Activated naive CD4-positive, alpha-beta T cell (primary cell): ENCODE measurements at places on chromosomes 1 and 21.

- DNase-seq = no peak
These were observed 171.3 kb upstream of the AJAP1 start for GRCh38 chr1:4483021-4483625.

DNA sequence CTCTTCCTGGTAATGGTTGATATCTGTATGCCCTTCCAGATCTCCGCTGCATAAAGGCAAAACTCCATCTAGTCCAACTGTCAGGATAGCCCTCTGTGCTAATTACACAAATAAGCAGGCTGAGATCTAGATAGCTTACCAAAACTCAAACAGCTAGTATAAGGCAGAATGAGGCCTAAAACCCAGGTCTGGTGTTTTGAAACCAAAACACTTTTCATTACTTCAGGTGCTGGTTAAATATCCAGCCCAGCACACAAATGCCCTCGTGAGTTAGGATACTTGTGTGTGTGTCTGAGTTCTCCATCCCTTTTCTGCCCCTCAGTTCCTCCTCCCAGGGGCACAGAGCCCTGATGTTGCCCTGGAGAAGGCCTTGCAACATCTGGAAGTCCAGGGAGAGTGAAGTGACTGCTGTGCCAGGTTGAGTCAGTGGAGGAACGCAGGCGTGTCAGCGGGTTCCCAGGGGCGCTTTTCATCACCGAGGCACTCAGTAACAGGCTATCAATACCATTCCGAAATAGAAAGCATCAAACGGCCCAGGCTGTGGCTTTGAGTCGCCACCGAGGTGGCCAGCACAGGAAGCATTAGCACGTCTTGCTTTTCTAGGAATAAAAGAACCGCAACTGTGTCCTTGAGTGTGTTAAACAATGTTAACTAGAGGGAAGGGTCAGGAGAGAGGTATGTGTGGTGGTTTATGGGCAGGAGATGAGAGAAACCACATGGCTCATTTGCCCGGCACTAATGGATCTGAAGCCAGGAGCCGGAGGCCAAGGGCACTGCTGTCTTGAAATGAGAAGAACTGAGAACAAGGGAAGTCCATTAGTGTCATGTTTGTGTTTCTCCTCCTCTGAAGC lies 90.7 kb upstream of the WLS start:
- DNase-seq = no peak

GRCh38 chr1:20732071-20732587 lies 374 bp downstream of the SH2D5 start:
- no peak for DNase-seq

GRCh38 chr1:97869441-97869840 lies 51.4 kb downstream of the DPYD start:
- DNase-seq = no peak

GRCh38 chr21:16070207-16070651 lies 340.4 kb downstream of the USP25 start:
- DNase-seq = no peak

GRCh38 chr1:181910905-181911304 lies 150.6 kb downstream of the ZNF648 start:
- DNase-seq = no peak

DNA sequence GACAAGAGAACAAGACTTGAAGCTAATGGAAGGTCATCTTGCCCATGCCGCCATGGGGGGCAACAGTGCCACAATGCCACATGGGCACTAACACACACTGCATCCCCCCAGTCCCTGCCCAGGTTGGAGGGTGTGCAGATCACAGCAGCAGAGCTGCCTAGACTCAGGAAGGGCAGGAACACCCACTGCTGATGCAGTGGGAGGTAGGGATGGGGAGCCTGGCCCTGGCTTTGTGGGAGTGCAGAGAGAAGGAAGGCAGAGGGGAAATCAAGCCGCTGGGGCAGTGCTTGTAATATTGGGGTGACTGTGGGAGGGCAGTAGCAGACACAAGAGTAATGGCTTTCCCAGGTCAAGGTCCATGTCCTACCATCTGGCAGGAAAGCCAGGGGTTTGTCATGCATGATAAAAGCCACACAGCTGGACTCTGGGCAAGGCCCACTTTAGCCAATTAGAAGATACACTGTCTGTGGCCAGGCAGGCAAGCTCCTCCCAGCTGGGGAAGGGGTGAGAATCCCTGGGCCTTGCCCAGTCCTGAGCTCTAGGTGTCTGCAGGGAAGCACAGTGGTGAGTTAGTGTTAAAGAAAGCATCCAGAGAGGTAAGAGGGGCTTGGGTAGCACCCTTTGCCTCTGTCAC lies 25.4 kb upstream of the MEF2D start:
- DNase-seq = no peak

GRCh38 chr1:63148825-63149645 lies 173.3 kb upstream of the FOXD3 start:
- no peak for DNase-seq

DNA sequence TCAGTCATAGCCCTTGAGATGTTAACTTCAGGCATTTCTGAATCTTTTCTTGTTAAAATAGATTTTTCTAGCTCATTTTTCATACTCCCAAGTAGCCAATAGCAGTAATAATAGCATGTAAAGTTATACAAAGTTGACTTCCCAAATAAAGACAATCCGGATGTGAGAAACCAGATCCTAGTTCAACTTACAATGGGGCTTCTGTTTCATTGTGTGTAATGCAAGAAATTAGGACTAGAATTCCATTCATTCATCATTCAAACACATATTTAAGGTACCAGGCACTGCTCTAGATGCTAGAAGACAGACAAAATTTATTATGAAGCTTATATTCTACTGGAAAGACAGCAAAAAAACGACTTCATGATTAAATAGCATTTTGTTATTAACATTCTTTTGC lies 240.3 kb downstream of the OLFM3 start:
- no peak for DNase-seq

GRCh38 chr1:34796990-34797389 lies 4.2 kb downstream of the GJA4 start:
- no peak for DNase-seq

DNA sequence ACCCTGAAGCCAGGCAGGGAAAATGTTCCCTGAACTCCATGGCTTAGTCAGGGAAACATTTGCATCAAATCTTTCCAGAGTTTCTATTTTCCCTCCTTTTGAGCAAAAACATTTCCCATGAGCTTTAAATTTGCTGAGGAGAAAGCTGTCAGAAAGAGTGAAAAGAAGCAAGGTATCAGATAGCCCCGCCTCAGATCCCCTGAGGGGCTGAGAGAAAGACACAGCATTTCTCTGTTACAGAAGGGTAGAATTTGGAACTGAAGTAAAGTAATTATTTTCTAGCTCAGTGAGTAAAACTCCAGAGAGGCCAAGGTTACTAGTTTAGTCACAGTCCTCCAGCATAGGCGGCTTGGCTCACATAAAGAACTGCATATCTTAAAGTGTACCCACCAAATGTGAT lies 10.6 kb downstream of the FMO1 start:
- DNase-seq = no peak

- DNase-seq = no peak
These were observed 393.6 kb downstream of the AGBL4 start for GRCh38 chr1:49630156-49630555.

GRCh38 chr21:29583424-29583924 lies 284.8 kb downstream of the BACH1 start:
- DNase-seq = no peak

- no peak for DNase-seq
These were observed 16.8 kb downstream of the ATP8B2 start for GRCh38 chr1:154342132-154342531.

DNA sequence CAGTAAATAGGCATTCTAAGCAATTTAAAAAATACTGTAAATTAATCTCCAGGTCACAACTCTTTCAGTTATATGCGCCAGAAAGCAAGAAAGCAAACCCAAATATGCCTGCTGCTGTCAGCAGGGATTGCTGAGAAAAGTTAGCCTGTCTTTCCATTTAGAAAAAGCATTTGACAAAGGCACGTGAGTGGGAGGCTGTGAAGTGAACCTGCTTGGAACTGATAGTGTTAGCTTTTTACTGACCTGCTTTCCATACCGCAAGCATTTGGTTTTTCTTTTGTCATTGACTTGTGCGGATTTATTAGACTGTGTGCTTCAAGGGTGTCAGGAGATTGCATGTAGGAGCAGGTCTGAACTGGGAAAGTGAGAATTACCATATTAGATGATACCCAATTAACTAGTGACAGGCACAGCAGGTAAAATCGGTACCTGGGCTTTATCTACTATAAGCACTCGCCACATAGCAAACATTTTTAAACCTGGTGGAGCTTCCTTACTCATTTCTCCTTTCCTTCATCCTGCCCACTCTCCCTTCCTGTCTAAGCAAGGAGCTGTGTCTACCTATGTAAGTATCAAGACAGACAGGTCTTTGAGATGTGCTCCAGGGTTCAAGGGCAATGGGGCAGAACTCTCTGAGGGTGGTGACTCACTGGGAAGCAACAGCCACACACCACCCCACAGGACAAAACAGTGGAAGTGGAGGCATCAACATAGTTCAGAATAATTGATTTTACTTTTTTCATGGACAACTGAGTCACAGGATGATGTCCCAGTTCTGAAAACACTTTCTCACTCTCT lies 323.9 kb downstream of the DISC1 start:
- no peak for DNase-seq

DNA sequence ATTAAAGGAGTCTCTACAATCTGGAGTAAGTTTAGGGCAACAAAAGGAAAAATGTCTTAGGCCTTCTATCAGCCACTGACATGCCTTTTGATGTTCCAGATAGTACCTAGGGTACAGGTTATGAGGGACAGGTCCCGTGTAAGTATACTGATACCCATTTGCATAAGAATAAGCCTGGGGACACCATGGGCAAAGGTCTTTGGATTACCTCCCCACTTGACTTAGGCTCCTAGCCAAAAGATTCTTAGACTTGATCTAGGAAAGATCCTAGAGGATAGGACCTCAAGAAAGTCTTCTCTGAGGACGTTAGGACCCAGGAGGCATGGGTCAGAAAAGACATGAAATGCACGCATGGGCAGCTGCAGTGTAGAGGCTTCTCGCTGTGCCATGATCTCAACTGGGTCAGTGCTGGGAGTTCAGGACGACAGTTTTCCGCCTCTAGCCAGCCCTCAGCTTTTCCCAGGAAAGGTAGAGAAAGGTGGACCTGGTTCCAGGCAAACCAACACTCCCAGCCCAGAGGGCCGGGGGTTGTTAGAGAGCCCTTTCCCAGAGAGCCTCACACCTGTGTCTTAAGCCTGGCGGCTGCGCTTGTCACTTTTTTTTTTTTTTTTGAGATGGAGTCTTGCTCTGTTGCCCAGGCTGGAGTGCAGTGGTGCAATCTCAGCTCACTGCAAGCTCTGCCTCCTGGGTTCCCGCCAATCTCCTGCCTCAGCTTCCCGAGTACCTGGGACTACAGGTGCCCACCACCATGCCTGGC lies 26.6 kb downstream of the MSTO1 start:
- DNase-seq = no peak

- no peak for DNase-seq
These were observed 444.6 kb downstream of the NUF2 start for GRCh38 chr1:163766257-163766918.

GRCh38 chr1:61204528-61204927 lies 122.2 kb downstream of the NFIA start:
- DNase-seq = no peak

DNA sequence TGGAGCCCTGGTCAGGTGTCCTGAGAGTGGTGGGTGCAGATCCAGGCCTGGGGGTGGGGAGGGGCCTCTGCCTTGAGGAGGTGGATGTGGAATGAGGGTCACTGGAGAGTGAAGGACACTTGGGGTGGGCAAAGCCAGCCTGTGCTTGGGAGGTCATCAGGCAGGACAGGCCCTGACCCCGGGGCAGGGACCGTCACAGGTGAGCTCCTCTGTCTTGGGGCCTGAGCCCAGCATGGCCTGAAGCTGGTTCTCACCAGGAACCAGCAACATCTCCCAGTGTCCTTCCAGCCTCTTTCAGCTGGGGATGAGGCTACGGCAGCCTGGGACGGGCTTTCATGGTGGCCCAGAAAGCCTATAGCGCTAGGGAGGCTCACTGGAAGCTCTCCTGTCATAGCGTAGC lies 831 bp upstream of the KRTAP10-2 start:
- DNase-seq = no peak

- DNase-seq = no peak
These were observed 66.3 kb downstream of the GLUL start for GRCh38 chr1:182325339-182325738.

GRCh38 chr1:48040154-48040553 lies 43.0 kb upstream of the TRABD2B start:
- DNase-seq = no peak

DNA sequence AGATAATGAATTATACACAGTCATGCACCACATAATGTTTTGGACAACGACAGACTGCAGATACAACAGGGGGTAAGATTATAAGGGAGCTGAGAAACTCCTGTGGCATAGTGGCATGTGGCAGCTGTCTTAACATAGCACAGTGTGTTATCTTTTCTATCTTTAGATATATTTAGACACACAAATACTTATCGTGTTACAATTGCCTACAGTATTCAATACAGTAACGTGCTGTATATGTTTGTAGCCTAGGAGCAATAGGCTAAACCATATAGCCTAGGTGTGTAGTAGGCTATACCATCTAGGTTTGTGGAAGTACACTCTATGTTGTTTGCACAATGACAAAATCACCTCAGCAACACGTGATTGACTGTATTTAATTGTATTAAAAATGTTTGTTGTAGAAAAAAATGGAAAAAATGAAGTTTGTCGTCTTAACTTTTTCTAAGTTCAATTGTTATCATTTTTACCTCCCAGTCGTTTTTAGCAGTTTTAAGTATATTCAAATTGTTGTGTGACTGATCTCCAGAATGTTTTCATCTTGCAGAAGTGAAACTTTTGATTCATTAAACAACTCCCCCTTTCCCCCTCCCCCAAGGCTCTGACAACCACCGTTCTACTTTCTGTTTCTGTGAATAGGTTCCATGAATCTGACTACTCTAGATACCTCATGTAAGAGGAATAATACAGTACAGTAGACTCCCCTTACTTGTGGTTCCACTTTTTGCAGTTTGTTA lies 351.0 kb upstream of the B3GALT2 start:
- DNase-seq = no peak

GRCh38 chr1:15417059-15417934 lies 7.6 kb downstream of the EFHD2 start:
- no peak for DNase-seq

DNA sequence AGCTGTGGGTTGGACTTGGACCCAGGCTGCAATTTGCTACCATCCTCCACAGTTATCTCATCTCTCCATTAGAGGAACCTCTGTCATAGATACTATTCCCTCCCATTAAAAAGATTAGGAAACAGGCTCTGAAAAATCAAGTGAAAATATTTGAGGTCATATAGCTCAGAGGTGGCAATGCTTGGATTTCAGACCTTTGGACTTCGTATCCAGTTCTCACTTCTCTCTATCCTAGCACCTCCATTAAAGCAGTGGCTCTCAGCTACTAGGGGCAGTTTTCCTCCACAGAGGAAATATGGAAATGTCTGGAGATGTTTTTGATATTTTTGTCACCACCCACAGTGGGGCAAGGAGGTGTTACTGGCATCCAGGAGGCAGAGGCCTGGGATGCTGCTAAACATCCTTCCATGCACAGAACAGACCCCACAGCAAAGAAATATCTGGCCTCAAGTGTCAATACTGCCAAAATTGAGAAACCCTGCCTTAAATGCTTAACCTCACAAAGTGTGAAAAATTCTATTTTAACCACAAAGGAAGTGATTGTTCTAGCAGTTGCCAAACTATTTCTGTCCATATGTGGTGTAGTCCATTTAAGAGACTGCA lies 54.1 kb downstream of the C8A start:
- DNase-seq = no peak
